NCI-H187 (cell line): ENCODE measurements at places on chromosomes 6 and 20.

- no peak for DNase-seq
Observed at GRCh38 chr6:35483893-35484645, 12.8 kb downstream of the TEAD3 start.

GRCh38 chr6:71602385-71603007 lies 283.9 kb upstream of the RIMS1 start:
- DNase-seq, result no peak

DNA sequence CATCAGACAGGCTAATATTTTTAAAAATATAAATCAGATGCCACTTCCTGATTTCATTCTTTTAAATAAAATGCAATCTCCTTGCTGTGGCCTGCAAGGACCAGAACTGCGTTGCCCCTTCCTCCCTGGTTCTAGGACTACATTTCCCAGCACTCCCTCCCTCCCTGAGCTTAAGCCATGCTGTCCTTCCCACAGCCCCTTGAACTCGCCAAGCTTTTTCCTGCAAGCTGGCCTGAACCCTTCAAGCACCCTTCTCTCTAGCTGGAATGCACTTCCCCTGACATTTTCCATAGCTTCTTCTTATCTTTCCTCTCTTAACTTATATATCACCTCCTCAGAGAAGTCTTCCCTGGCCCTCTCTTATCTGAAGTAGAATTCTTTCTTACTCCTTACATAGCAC lies 6.1 kb upstream of the DOK5 start:
- no peak for DNase-seq

DNA sequence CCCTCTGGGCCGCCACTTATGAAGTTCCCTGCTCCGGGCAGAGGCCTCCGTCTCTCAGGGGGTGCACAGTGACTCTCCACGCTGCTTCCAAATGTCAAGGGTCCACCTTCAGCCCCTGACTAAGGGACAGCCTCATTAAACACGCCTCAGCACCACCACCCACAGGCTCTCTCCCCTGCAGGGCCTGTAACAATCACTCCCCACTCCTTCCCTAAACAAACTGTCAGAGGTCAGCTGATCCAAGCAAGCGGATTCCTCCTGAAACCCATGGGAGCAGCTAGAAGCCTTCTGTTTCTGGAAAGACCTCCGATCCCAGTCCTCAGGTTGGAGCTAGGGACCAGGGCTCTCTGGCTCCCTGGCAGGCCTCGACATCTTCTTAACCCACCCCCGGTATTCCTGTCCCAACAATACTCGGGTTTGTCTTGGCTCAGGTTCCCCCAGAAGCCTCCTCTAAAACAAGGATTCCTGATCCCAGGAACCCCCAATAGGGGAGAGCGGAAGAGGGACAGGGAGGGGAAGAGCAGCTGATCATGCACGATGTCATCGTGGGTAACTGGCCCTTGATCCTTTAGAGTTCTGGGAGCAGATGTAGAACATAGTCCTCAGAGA lies 181.0 kb downstream of the ZNF217 start:
- no peak for DNase-seq

DNA sequence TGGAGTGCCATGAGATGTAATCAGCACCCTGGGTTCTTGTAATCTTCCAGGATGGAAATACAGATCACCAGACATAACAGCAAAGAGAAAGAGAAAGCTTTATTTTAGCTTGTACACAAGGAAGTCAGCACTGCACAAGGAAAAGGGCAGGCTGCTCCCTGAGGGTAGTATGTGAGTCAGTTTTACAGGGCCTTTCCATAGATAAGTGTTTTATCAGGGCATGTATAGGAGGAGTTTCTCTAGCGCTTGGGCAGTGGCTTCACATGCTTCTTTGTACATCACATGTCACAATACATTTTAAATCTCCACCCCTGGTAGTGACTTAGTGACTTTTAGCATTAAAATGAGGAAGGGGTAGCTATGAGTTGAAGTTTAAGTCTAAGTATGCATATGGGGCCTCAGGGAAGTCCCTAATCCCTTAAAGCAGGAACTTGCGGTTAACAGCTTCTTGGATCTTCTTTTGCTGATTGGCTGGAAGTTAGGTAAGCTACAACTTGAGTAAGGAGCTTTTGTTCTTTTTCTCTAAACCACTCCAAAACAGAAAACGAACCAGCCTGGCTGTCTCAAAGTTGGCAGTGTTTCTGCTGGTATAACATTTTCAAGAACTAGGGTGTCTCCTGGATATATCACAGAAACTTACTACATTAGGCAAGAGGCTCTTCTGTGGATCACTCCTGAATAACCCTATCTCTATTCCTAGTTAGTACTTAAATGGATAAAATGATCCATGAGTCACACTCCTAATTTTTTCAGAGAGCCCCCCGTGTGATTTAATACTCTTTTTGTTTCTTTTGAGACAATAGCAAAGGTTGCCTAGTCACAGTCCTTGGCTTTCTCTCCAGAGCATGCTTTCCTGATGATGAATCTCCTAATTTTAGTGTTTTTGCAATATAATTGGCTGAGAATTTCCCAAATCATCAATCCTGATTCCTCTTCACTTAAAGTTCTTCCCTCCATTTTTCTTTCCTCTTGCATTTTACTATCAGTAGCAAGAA lies 60.2 kb downstream of the MRAP2 start:
- no peak for DNase-seq

DNA sequence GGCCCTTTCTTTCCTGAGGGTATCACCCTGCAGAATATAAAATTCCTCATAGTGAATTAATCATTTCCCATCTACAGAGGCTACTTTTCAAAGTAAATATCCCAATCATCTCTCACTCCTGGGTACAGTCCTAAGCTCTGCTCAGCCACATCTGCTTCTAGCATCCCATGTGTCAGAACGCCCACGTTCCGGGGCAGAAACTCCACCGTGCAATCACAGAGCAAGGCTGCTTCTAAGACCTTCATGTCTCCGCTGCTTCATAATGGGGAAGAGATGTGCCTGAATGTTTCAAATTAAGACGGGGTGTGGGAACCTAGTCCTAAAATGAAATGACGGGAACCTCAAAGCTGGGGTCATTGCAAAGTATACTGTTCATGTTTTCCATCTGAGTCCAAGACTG lies 208.8 kb upstream of the GMDS start:
- DNase-seq, result no peak

DNA sequence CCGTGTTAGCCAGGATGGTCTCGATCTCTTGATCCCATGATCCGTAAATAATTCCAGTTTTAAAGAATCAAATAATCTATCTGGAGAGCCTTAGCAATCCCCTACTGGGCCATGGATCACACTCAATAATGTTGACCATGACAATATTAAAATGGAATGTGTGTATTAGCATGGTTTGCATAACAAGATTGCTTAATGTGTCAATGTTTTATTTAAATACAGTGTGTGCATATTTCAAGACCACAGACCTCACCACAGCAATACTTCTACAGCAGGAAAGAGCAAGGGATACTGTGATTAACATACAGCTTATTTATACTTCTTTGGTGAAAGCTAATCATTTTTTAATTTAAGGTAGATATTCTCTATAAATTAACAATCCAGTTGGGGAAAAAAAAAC lies 470.4 kb downstream of the TFAP2B start:
- DNase-seq, result no peak

- no peak for DNase-seq
Observed at GRCh38 chr6:144364782-144365181, 79.6 kb downstream of the UTRN start.

GRCh38 chr6:144723431-144723830 lies 438.3 kb downstream of the UTRN start:
- DNase-seq, result no peak

GRCh38 chr20:31759836-31760518 lies 20.9 kb downstream of the TPX2 start:
- no peak for DNase-seq

DNA sequence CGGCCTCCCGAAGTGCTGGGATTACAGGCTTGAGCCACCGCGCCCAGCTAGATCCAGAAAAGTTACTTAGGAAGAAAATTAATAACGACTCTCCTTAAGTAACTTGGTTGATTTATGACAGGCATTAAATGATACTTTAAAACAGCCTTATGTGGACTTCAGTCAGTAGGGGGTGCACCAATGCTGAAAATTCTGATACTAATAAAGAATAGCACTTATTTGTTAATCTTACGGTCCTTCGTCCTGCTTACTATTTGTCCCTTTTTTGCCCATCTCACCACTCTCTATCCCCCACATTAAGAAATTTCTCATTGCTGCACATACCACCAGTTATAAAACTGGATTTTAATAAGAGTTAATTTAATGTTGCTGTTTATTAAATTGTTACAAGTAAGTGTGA lies 12.7 kb upstream of the PRELID3B start:
- DNase-seq, result no peak

DNA sequence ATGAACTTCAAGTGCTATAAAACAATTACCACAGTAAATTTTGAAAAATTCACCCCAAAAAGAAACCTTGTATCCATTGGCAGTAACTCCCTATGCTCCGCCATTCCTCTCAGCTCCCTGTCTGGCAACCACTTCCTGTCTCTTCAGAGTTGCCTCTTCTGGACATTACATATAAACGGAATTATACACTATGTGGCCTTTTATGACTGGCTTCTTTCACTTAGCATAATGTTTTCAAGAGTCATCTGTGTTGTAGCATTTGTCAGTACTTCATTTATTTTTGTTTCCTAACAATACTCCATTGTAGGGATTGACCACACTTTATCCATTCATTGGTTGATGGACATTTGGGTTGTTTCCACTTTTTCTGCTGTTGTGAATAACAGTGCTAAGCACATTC lies 50.1 kb downstream of the CEP43 start:
- no peak for DNase-seq

DNA sequence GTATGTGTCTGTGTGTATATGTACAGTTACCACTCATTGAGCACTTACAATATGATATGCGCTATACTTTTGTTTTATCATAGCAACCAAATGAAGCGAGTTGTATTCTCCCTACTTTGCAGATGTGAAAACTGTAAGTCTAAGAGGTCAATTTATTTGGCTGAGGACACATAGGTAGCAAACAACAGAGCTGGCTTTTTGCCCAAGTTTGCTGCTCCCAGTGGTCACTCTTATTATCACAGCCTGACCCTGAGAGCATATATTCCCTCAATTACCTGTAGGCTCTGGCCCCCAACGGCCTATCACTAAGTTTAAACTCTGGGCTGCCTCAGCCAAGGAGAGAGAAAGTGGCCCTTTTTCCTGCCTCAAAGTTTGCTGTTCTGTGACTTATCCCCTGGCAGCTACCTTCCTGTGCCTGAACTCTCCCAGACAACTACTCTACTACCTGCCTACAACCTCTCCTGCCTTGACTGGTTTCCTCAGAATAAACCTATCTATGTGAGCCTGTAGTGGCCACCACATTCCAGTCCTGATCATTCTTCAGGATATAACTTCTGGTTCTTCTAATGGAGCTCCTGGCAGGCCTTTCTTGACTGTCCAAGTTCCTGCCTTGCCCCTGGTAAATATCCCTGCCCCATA lies 221.8 kb downstream of the FRK start:
- no peak for DNase-seq

GRCh38 chr20:58447511-58448391 lies 58.7 kb downstream of the VAPB start:
- DNase-seq, result no peak

GRCh38 chr20:818001-818664 lies 15.4 kb upstream of the FAM110A start:
- DNase-seq, result no peak

DNA sequence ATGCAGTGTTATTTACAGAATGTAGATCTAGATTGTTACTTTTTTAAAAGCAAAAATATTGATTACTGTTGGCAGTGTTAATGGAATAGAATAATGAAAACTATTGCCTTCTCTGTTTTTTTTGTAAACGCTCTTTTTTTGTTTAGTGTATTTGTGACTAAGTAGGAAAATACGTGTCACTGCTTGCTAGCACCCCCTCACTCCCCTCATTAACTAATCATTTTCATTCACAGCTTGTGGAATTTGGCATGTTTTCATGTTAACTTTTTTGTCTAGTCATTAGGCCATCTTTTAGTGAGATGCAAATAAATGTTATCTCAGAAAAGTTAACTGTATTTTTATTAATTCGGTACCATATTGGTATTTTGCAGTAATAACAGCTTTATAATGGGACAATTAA lies 29.8 kb downstream of the ADGRG6 start:
- DNase-seq, result no peak

DNA sequence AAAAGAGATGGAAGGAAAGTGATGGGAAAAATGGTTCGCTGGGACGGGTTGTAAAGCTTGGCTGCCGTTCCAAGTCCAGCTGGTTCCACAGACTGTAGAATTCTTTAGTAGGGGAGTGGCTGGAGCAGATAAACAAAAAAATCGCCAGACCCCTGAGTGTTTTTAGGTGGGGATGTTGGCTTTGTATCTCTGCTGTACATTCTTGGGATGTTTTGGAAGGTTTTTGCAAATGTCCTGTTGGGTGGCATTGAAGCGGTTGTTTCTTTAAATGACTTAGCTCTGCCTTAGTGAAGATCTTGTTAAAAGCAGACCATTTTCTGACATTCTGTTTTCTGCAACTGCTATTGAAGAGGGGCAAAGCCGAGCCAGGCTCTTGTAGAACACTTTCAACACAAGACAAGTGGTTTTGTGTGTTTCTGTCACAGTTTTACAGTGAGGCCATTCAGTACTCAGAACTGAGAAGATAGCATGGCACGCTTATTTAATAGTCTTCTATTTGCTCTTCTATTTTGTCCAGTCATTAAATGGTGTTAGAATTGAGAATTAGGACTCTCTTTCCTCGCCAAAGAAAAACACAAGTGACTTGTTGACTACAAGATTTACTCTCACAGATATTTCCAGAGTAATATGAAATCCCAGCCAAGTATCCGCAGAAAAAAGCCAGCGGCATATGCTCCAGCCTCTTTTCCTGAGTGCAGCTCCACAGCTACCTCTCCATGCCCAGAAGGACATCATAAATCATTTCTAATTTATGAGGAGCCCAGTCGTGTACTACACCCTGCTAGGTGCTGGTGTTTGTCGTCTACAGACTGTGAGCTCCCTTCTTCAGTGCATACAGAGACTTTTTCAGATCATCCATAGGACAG lies 65.8 kb downstream of the PHACTR2 start:
- DNase-seq, result no peak

DNA sequence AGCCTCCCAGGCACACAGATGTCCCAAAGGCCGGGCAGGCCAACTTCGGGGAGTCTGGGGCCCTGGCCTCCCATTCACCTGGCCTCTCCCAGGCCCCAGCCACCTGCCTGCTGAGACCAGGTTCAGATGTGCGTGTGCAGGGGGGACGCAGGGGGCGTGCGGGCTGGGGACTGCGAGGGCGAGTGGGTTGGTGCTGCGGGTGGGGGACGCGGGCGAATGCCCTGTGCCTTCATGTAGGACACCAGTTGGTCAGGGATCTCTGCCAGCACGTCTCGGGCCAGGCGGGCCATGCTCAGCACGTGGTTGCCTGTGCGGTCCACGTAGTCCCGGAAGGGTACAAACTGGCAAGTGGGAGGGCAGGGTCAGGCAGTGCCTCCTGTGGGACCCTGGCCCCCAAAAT lies 44.5 kb downstream of the RAB44 start:
- DNase-seq, result no peak

GRCh38 chr20:17621229-17621968 lies 51.5 kb downstream of the DSTN start:
- no peak for DNase-seq

DNA sequence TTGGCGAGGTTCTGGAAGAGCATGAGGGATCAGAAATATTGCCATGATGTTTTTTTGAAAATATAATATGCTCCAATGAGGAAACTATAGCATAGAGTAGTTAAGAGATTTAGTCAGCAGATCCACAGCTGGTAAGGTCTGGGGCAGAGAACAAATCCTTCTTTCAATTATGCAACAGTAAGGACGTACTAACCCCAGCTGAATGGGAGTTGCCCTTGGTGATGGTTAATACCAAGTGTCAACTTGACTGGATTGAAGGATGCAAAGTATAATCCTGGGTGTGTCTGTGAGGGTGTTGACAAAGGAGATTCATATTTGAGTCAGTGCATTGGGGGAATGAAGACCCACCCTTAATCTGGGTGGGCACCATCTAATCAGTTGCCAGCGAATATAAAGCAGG lies 745.5 kb upstream of the NRSN1 start:
- no peak for DNase-seq
